ENCODE measurements at places on chromosomes 2 and 18.
A peak's percentile ranks its signal among the peaks of the same experiment; 100 is the strongest.

DNA sequence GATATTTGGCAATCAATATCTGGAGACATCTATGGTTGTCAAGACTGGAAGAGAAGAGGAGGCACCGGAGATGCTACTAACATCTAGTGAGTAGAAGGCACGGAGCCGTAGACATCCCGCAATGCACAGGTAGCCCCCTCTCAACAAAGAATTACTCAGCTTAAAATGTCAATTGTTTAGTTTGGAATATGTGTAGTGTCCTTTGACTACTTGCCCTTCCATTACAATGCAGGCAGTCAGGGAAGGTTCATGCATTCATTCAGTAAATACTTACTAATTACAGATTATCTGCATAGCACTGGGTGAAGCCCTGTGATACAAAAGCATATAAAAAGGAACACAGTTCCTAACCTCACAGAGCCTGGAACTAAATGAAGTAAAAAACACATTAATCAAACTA, 294.0 kb downstream of the RIT2 start:
- no peak for DNase-seq

- no peak for DNase-seq
These were observed 27.3 kb downstream of the DGKD start for GRCh38 chr2:233381638-233381995.

DNA sequence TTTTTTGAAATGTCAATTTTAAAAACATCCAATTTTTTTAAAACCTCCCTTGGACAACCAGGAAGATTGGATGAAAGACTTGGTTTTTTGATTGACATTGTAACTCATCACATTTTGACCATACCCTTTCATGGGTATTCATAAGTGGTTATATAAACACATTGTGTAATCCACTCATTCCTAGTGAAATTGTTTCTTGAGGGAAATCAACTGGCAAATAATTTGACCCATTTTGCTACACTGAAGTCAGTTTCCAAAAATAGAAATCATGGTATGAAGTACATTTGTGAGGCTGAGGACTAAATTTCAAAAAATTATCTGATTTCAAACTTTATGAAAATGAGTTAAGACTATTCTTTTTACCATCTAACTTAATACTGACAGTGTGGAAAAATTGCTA, 31.5 kb downstream of the FBXO48 start:
- DNase-seq: no peak

GRCh38 chr2:26765475-26766200, 1.6 kb downstream of the SLC35F6 start:
- no peak for DNase-seq

- no peak for DNase-seq
These were observed 3.0 kb upstream of the RTKN start for GRCh38 chr2:74444498-74445318.

DNA sequence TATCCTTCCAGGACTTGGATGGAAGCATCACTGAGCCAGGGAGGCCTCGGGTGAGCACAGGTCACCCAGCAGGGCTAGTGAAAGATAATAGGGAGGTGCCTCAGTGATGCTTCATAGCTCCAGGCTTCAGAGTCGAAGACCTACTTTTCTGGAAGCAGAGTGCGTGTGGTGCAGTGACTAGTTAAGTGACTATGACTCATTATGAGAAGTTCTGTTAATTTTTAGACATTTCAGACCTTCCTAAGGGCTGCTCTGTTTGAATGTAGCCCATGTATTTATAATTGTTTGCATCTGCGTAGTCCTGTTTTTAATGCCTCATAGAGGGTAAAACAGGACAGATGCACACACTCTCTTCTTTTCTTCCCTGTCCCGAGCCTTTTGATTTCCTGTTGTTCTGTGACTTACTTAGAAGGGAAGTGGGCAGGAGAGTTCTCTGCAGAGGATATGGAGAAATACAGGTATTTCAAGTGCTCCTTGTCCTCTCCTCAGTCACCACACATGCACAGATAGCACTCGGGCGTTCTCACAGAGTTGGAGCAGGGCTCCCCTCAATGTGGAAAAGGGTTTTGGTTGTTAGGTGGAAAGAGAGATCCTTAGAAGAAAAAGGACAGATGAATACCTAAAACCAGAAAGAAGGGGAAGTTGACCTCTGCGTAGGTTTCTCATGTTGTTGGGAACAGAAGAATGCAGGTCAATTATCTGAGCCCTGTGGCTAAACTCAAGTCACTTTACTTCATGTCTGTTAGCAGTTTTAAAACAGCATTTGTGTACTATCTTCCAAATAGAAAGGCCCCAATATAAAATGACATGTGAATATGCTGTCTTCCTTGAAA, 34.7 kb downstream of the RALB start:
- DNase-seq: peak; percentile 41

DNA sequence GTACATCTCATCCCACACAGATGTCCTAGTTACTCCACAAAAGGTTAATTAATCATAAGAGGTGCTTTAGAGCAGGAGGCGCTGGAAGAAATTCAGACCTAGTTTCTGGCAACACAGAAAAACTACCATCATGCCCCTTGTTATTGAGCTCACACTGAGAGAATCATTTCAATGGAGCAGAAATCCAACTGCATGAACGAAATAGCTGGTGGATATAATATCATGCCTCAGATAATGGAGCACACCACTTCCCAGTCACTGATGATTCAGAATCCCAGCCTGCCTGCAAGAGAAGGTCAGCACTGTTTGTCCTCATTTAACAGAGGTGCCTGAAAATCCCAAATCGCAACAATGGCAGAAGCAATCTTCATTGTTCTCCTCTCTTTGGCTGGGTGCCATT, 125.8 kb upstream of the CREB1 start:
- no peak for DNase-seq

GRCh38 chr18:10063489-10063888, 149.7 kb downstream of the VAPA start:
- no peak for DNase-seq

DNA sequence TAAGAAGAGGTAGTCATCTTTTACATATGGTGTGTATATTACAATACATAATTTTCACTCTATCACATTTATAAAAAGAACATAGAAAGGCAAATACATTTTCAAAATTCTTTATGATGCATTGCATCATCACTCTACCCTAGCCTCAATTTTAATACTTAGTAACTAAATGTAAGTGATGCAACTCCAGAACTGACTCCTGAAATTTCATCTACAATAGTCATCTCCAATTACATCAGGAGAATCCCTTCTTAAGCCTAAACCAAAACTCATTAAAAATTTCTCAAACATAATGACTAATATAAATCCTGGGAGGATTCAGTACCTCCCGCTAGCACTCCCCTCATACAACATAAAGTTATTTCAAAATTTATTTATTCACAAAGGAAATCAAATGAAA, 15.9 kb downstream of the TMX3 start:
- DNase-seq: no peak

GRCh38 chr18:33906046-33906445, 318.7 kb downstream of the NOL4 start:
- DNase-seq: no peak

DNA sequence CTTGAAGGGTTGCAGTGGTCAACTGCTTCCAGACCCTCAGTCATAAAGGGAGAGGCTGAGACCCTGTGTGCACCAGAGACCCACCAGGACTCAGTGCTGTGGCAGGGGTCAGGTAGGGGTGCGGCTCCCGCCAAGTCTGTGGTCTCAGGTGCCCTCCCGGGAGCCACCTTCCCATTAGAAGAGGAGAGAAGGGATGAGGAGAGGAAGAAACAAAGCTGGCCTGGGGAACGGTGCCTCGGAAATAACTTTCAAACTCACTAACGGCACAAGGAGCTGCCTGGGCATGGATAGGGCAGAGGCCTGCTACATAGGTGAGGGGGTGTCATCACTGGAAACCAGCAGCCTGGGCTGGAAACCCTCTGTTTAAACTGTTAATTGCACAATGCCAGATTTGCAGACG, 84.9 kb downstream of the TPO start:
- DNase-seq: no peak

DNA sequence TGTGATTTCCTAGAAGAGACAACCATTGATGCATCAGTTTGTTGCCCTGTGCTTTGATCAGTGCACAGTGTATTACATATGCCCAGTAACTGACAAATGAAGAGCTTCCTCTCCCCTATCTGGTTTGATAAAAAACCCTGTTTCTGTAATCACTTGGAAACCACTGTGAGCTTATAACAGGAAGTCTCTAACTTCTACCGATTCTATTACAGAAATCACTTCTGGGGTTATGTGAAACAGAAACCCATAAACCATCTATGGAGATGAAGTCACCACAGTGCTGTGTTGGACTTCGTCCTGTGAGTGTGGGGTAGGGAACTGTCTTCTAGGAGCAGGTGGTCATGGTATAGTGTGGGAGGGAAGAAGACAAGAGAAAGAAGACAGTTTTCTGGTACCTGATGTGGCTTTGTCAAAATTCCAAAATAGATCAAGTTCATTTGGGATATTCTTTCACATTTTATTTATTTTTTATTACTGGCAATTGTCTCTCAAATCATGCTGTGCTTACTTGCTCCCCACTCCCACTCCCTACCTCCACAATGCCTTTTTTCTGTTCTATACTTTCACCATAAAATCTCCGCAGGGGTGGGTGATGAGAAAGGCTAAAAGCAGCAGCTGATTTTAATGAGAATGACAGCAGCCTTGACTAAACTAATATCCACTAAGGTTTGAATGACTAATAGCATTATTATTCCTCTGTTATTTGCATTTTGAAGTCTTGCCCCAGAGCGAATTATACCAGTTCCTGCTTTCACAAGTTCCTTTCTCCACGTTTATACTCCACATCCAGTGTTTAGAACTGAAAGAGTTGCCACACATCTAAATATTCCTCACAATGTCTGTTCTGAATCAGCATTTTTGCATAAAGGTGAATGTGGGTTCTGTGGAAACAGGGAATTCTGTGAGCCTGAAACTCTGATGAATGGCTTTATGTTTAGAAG, 41.7 kb upstream of the RND3 start:
- no peak for DNase-seq

- DNase-seq: no peak
These were observed 214.5 kb downstream of the EN1 start for GRCh38 chr2:118632921-118633320.

- no peak for DNase-seq
These were observed 33.5 kb downstream of the NOSTRIN start for GRCh38 chr2:168835969-168836368.

DNA sequence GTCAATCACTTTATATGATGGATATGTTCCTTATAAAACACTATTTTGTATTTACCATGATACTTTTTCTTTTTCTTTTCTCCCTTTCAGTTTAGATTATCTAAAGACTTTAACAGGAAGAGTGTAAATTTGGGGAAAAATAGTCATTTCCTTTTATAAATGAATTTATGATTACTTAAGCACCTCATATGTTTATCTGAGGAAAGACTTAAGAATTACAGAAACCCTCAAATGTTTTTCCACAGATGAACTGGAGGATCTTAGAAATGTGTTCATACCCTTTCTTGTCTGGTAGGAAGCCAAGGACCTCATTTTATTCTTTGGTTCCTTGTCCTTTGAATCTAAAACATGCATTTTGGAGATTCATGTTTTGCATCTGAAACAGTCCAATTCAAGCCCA, 36.7 kb downstream of the MAPRE2 start:
- DNase-seq: no peak

DNA sequence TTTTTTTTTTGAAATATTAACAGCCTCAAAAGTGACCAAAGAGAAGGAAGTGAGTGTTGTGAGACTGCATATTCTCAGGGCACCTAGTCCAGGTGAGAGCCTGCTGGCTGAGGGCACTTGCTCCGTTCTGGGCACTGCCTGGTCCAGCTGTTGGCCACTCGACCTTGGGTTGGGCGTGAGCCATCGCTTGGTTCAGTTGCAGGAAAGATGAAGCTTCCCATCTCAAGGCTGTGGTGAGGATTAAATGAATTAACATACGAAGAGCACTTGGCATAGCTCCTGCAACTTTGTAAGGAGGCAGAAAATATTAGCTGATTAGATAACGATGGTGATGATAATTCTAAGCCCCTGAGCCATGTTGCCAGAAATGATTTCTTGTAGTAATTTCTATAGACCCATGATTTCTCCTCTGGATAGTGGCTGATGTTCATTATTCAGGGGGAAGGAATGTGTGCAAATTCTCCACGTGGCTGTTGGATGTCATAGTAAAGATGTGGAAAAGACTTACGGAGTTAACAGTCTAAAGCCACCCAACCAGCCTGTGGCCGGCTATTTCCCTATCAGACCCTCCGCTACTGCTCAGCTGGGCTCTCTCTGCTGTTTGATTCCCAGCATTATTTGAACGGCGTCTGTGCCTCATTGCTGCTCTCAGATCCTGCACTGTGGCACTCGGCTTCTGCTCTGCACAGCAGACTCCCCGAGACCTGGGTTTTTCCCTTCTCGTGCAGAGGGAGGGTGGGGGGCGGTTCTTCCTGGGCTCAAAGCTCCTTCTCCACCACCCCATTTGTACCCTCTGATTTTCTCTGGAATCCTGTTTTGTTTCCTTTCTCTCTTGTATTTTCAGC, 221.1 kb downstream of the GALR1 start:
- DNase-seq: no peak

DNA sequence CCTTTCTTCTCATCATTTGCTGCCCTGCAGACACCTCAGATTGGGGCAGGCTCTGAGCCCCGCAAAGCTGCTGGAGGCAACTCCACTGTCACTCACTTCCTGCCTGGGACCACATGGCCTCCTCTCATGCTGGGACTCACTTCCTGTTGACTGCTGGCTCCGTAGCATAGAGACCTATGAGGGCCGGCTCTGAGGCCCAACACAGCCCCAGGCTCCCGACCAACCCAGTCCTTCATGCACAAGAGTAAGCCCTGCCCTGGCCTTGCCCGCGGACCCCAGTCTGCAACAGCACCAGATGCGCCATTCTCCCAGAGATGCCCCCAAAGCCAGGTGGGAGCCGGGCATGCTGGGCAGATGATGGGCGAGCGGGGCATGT, 55.7 kb downstream of the DNMT3A start:
- peak; percentile 66 for DNase-seq

DNA sequence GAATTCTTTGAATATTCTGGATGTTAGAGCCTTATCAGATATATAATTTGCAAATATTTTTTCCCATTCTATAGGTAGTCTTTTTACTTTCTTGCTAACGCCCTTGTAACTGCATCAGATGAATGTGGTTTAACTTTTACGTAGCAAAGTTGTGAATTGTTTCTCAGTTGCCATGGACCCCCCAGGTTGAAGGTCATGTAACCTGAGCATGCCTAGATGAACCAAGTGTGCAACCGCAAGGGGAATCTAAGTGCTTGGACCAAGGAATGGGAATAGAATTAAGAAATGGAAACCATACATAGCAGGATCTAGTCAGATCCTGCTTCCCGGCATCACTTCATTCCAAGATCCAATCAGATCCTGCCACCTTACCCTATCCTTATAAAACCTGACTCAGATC, 65.1 kb upstream of the TNP1 start:
- no peak for DNase-seq

GRCh38 chr2:229137066-229137465, 134.0 kb downstream of the PID1 start:
- no peak for DNase-seq

- DNase-seq: no peak
These were observed 165.7 kb upstream of the GLI2 start for GRCh38 chr2:120570001-120570400.

GRCh38 chr2:72920318-72921087, 3.2 kb downstream of the EMX1 start:
- DNase-seq: no peak

- DNase-seq: no peak
These were observed 129.3 kb downstream of the EXOC6B start for GRCh38 chr2:72696559-72696958.

Measured in stimulated activated CD4-positive, alpha-beta T cell treated with anti-CD3 and anti-CD28 coated beads, Interleukin-2, amount 100 ng/mL, for 24 hours (primary cell).